Stimulated activated CD4-positive, alpha-beta T cell treated with anti-CD3 and anti-CD28 coated beads, Interleukin-1b, Interleukin-23, amount 100 ng/mL, for 1 hour (primary cell): ENCODE measurements at places on chromosomes 4 and X.

GRCh38 chrX:9147726-9148125 lies 113.8 kb upstream of the FAM9B start:
- no peak for DNase-seq

GRCh38 chr4:109301651-109302360 lies 652 bp downstream of the COL25A1 start:
- DNase-seq = no peak

DNA sequence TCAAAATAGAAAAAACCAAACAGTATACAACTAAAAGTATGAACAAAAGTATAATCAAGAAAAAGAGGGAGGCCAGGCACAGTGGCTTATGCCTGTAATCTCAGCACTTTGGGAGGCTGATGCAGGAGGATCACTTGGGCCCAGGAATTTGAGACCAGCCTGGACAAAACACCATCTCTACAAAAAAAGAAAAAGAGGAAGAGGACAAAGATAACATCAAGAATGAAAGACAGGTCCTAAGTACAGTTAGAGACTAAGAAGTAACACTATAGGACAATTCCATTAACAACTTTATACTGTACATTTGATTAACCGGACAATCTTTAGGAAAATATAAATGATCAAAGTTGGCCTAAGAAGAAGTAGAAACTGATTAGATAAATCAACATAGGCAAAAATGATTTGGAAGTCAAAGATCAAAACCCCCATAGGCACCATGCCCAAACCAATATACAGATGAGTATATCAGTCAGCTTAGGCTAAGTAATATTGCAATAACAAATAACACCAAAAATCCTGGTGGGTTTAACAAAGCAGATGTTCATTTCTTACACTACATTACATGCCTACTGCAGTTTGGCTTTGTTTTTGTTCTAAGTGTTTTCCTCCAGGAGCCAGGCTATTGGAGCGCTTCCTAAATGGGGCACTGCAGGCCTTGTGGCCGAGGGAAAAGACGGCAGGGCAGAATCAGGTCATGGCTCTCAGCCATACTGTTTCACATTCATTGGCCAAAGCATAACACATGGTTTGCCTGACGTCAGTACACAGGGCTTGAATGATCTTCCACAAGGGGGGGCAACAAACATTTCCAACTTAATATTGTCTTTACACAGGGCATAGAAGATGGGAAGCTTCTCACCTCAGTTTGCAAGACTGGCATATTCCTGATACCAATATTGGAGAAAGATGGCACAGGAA lies 42.2 kb upstream of the HGFAC start:
- DNase-seq = no peak

DNA sequence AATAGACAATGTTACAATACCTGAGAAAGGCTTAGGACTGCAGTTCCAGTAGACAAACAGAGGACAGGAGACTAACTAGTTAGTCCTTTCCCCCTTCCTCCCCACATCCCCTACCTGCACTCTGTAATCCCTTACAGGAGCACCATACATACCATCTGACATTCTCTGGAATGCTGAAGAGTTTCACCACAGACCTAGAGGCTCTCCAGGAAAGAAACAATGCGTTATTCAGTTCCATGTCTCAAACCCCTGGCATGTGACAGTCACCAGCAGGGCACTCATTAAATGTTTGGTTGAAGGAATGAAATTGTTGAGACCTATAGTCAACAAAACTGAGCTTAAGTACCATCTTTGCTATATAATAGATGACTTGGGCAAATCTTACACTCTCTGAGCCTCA lies 100.2 kb upstream of the USP38 start:
- no peak for DNase-seq

DNA sequence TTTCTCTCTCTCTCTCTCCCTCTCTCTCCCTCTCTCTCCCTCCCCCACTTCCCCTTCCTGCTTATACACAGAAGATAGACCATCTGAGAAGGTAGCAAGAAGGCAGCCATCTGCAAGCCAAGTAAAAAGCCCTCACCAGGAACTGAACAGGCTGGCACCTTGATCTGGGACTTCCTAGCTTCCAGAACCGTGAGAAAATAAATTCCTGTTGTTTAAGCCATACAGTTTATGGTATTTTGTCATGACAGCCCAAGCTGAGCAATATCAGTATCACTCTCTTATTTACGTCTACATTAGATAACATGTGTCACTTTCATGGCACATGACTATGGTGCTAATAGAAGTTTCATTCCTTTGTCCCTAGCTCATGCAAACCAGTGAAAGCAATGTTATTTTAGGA lies 581.1 kb downstream of the INPP4B start:
- no peak for DNase-seq

GRCh38 chrX:78801522-78801921 lies 54.0 kb downstream of the LPAR4 start:
- no peak for DNase-seq

GRCh38 chr4:164304101-164304639 lies 449.8 kb upstream of the SMIM31 start:
- DNase-seq = no peak

DNA sequence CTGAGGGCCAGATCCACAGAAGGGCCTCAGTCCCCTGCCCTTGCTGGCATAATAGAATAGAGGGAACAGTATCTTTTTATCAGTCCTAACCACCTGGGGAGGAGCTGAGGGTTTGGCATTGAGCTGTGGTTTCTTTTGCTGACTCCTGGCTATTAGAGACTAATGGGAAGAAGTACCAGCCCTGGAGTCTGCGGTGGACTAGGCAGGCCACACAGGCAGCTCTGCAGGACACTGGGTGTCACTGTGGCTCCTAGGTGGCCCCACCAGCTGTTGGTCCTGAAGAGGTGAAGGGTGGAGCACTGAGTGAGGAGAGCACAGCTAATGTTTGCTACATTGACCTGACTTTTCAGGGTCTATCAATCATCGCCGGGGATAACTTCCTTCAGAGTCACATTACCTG lies 52.8 kb upstream of the GPC4 start:
- no peak for DNase-seq

DNA sequence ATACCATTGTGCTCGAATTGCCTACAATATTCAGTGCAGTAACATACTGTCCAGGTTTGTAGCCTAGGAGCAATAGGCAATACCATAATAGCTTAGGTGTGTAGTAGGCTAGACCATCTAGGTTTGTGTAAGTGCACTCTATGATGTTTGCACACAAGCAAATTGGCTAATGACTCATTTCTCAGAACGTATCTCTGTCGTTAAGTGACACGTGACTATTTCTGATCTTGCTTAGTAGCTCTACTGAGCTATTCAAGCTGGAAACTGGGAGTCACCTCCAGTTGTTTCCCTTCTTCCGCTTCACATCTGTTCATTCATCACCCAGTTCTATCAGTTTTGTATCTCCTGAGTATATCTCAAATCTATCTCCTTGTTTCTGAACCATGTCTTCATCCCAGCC lies 86.1 kb downstream of the HNRNPD start:
- no peak for DNase-seq
